ENCODE measurements at places on chromosomes 5 and 9.

DNA sequence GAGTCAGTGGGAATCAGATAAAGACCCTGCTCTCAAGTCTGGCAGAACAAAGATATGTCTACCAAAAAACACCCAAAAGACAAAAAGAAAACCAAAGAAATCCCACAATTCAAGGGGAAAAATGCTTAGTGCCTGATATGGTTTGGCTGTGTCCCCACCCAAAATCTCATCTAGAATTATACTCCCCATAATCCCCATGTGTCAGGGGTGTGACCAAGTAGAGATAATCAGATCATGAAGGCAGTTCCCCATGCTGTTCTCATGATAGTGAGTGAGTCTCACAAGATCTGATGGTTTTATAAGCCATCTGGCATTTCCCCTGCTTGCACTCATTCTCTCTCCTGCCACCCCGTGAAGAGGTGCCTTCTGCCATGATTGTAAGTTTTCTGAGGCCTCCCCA is 13.4 kb downstream of the FBXO10 start:
- no peak for DNase-seq

DNA sequence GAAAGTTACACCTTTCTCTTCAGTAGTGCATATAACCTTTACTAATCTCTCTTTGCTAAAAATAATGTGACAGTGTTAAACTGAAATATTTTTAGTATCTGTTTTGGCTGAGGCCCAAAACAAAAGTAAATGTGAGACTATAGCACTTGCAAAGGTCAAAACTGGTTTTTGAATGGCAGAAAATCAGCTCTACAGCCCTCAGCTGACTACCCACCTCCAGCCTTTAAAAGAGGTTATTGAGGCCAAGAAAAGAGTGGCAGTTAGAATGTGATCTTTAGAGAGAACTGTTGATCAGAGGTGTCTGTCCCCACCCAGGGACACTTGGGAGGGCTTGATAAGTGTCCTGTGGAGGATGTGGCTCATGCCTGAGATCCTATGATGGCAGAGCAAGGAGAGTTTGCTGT is 30.9 kb downstream of the PRKACG start:
- no peak for DNase-seq

GRCh38 chr5:61329550-61330128 is 2.4 kb upstream of the ZSWIM6 start:
- no peak for DNase-seq

GRCh38 chr9:81141961-81142360 is 547.4 kb downstream of the TLE1 start:
- no peak for DNase-seq
